ENCODE measurements at places on chromosomes 2 and 18. TPM values are rescaled to one million over a fixed set of nuclear protein-coding genes. Genes with fewer than 3 reads are reported as not detected.

Gene ASNSD1
- polyA plus RNA-seq, result 22.5 TPM

Gene KCNE4
- polyA plus RNA-seq, result 0.60 TPM

Gene RGPD4
- polyA plus RNA-seq, result not detected

- no peaks in the 10 kb centered on the region for H3K36me3 ChIP-seq
- no peak overlapping the region for H3K4me3 ChIP-seq
- no peak overlapping the region for H3K27ac ChIP-seq
- no peaks in the 10 kb centered on the region for H3K27me3 ChIP-seq
Observed at GRCh38 chr2:64692401-64692800, 38.7 kb upstream of the SERTAD2 start.

GRCh38 chr2:25362434-25363145 is 20.9 kb upstream of the DNMT3A start:
- peak; percentile 79 for DNase-seq
- H3K27ac ChIP-seq, result peak overlapping the region; percentile 63

DNA sequence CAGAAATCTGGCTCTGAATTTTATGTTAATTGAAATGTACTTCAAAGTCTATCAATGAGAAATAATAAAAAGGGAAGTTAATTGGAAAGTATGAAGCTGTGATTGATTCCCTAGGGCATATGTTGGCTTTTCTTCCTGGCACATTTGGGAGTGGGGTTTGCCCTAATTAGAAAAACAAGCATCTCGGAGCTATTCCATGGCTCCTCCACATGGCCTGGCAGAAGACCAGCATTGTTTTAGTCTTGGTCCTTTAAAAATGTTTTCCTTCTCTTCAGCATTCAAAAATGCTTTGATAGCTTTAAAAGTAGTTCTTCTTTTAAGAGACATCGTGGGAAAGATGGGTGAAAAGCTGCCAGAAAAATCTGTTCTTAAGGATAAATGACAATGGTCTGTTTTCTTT is 445.5 kb upstream of the PKDCC start:
- H3K4me1 ChIP-seq, result peaks cover 23% of the 10 kb centered on the region
- H3K27ac ChIP-seq, result no peak overlapping the region
- no peaks in the 10 kb centered on the region for H3K27me3 ChIP-seq
- no peaks in the 10 kb centered on the region for H3K36me3 ChIP-seq

- DNase-seq, result no peak
- no peaks in the 10 kb centered on the region for H3K36me3 ChIP-seq
- no peaks in the 10 kb centered on the region for H3K4me1 ChIP-seq
- no peak overlapping the region for H3K4me3 ChIP-seq
- H3K27me3 ChIP-seq, result no peaks in the 10 kb centered on the region
Observed at GRCh38 chr2:98799375-98800329, 68.7 kb upstream of the MGAT4A start.

GRCh38 chr2:229431327-229431954 is 160.4 kb upstream of the PID1 start:
- H3K4me1 ChIP-seq, result no peaks in the 10 kb centered on the region
- no peak for DNase-seq
- no peaks in the 10 kb centered on the region for H3K27me3 ChIP-seq
- H3K4me3 ChIP-seq, result no peak overlapping the region

DNA sequence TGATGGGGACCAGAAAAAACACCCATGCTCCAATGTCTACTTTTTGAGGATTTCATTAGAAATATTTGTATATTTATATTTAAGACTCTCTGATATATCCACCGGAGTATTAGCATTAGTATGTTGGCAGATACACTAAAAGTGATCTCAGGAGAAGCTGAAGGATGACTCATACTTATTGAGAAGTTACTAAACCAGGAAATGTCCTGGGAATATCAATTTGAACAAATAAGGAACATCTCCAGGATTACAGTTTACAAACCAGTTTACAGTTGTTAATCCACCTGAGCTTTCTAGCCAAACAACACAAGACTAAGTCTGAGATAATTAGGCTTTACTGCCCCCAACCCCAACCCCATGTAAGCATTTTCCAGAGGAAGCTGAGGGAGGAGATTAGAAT is 16.1 kb upstream of the DPP4 start:
- H3K36me3 ChIP-seq, result no peaks in the 10 kb centered on the region
- H3K4me3 ChIP-seq, result no peak overlapping the region
- DNase-seq, result no peak
- H3K4me1 ChIP-seq, result no peaks in the 10 kb centered on the region
- no peak overlapping the region for H3K27ac ChIP-seq

- H3K4me1 ChIP-seq, result peaks cover 18% of the 10 kb centered on the region
- no peak for DNase-seq
- no peaks in the 10 kb centered on the region for H3K27me3 ChIP-seq
- H3K36me3 ChIP-seq, result no peaks in the 10 kb centered on the region
- H3K27ac ChIP-seq, result no peak overlapping the region
Observed at GRCh38 chr18:21904856-21905255, 164.3 kb downstream of the MIB1 start.
